ENCODE measurements at places on chromosomes 4 and X. TPM values are rescaled to one million over a fixed set of nuclear protein-coding genes. Genes with fewer than 3 reads are reported as not detected.

Gene BGN
- 21.4 TPM for total RNA-seq

Gene RNF175
- total RNA-seq: not detected

Gene FBXL5
- 200 TPM for total RNA-seq

Gene HNRNPDL
- total RNA-seq: 143 TPM

Gene KLHL5
- 69.7 TPM for total RNA-seq

Gene ITM2A
- 40.1 TPM for total RNA-seq

Gene MAGEA3
- total RNA-seq: not detected

Gene DMRTC1B
- total RNA-seq: not detected

Gene SPATA4
- 0.17 TPM for total RNA-seq

Gene GAGE1
- total RNA-seq: not detected

Gene ELMOD2
- total RNA-seq: 24.9 TPM

Gene EGFL6
- total RNA-seq: not detected

Gene CCKAR
- total RNA-seq: not detected

Gene DCAF12L2
- 0.33 TPM for total RNA-seq

Gene CEP135
- 5.1 TPM for total RNA-seq
